NCI-H2029 (cell line): ENCODE measurements at places on chromosomes 3 and 15.

- DNase-seq = no peak
These were observed 101.3 kb upstream of the SLCO3A1 start for GRCh38 chr15:91752081-91752785.

GRCh38 chr15:38389924-38390542, 63.9 kb upstream of the FAM98B start:
- no peak for DNase-seq

DNA sequence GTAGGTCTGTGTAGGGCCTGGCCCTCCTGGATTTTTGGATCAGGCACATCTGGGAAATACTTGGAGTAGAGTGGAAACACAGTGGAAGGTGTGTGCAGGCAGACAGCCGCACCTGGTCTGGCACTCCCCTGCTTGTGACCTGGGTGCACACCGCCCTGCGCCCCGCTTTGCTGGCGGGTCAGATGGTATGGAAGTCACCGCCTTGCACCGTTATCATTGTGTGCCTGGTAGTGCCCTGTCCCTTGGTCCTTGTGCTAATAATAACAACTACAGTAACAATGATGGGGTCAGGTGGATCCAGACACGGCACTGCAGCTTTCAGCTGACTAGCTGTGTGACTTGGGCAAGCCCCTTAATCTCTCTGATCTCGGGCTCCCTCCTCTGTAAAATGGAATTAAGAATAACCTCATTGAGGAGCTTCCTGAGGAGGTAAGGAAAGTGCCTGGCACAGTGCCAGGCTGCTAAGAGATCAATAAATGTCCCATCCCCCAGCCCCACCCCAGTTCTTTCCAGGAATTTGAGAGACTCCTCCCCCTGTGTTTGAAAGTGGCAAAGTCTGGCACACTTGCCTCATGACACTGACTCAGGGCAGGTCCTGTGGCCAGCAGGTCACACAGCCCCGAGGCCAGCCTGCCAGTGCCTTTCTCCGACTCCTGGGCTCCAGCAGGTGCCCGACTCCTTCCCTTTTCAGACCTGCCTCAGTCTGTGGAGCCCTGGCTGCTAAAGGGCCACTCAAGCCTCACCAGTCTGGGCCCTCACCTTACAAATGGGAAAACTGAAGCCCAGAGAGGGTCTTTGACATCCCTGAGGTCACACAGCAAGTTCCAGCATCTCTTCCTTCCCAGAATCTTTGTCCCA, 9.8 kb downstream of the ISG20 start:
- no peak for DNase-seq

- DNase-seq = no peak
These were observed 367 bp upstream of the TARS3 start for GRCh38 chr15:101724675-101725005.

DNA sequence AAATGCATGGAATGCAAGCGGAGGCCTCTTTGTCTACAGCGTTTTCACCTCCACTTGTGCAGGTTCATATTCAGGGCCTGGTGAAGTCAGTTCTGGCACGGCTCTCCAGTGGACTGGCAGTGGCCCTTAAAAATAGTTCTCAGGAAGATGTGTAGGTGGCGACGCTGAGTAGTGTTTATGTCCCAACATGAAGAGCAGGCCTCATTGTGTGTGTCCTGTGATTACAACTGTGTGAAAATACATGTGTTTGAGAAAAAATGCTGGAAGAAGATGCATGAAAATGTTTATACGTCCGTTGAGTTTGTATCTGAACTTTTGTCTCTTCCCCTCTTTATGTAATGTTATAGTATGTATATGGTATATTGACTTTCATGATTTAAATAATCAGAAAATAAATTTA, 7.2 kb downstream of the LIPC start:
- DNase-seq = peak; percentile 13

DNA sequence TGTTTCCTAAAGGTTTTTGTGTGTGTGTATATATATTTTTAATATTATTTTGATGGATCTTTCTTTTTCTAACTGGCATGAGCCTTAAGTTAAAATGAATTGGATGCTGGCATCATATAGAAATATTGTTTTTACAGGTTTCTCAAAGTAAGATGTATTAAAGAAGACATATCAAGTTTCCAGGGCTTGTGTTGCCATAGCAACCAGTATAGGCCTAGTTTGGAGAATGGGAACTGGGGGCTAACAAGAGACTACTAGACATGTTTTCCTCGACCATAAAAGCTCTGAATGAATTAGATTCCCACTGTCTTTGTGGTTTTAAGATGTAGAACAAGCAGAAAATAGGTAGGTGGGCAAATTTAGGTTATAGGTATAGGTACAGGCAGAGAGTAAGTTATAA, 771.4 kb downstream of the TUSC7 start:
- DNase-seq = no peak
